ENCODE measurements at places on chromosomes 5 and 9.
A peak's percentile ranks its signal among the peaks of the same experiment; 100 is the strongest.

GRCh38 chr9:130610862-130611707 is 31.7 kb downstream of the FUBP3 start:
- DNase-seq, result no peak

GRCh38 chr5:109880907-109881685 is 191.4 kb downstream of the MAN2A1 start:
- no peak for DNase-seq

DNA sequence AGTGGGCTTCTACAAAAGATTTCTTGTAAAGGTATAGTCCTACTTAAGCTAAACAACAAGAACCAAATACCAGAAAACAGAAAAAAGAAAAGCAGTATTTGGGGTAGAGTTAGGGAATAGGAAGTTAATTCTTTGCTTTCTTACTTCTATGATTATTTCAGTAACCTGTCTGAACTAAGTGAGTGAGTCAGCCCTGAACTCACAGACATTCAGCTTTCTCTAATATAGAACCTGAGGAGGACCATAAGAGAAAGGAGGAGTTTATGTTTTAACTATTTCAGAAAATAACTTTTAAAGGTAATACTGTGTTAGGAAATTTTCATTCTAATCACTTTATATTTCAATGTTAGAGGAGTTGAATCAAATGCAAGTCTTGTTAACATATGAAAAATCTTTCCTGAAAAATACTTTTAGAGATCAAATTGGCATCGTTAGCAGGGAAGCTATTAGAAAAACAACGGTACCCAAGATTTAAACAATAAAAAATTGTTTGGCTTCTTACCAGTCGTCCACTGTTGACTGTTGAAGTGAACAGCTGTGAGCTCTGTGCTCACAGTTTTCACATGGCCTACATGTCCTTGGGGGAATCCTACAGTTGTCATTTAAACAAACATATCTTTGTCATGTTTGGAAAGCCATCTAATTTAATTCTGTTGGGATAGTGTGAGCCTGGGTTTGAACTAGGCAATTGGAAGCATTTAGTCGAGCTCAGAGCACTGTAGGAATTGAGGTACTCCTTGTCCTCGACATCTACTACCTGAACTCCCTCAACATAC is 19.9 kb upstream of the ZFAND5 start:
- DNase-seq, result no peak

DNA sequence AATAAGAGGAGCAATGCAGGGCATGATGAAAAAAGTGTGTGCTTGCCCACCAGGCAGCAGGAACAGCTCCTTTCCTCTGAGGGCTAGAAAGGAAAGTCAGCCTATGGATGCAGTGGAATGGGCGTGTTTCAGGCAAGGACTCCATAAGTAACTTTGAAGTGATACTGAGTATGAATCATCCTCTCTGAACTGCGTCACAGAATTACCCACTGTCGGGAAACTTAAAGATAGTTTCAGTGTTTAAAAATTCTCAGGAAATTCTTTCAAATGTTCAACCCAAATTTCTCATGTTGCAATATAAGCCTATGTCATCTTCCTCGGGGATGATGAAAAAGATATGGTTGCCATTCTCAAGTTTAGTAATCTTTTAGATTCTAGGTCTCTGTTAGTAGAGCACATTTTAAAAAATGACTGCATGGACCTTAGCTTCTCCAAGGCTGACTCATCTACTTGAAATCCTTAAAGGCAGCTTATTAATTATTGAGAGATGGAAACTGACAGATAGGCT is 27.7 kb downstream of the PTCD2 start:
- DNase-seq, result no peak

- no peak for DNase-seq
These were observed 61.0 kb downstream of the RALGPS1 start for GRCh38 chr9:126975327-126976220.

- no peak for DNase-seq
These were observed 12.0 kb upstream of the CTSL start for GRCh38 chr9:87713988-87714330.

DNA sequence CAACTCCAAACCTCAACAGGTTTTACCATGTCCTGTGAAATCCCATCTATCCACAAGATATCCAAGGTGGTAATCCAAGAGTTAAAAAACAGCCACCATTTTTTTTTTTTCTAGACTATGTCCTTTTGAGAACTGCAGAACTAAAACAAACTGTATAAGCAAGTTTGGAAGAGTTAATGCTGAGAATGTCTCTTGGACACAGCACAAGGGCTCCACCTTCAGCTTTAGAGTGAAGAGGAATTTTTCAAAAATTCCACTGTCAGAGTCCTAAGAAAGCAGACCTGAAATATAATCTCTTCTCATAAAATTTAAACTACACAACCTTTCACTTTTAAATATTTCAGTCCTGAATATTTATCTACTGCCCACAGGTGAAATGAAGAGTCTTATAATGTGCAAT is 167.8 kb upstream of the CCNG1 start:
- no peak for DNase-seq

DNA sequence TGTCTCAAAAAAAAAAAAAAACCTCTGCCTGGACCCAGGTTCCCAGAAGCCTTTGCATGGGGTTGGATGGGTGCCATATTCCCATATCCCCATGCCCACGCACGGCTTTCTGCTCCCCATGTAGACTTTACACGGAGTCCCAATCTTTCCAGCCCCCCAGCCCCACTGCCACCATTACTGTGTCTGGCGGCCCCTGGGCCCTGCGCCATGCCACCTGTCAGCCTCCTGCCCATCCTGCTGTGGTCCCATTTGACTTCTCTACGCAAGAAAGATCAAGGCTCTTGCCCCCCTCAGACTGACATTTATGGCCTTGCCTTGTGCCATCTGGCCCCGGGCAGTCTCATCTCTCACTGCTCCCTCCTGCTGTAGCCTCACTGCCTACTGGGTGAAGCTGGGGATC is 6.5 kb upstream of the AK1 start:
- DNase-seq, result no peak

DNA sequence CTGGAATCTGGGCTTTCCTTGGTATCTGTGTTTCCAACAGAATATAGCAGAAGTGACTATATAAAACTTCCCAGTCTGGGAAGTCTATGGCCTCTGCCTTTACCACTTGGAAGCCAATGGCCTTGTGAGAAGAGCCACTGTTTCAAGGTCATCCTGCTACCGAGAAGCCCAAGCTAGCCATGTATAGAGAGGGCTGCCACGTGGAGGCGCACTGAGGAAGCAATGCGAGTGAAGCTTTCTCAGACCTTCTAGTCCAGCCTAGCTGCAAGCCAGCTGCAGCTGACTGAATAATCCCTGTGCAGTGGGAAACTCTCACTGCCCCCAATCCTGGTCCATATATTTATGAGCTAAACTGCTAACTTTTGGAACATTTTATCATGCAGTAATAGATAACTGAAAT is 661.8 kb upstream of the RIOK2 start:
- no peak for DNase-seq

DNA sequence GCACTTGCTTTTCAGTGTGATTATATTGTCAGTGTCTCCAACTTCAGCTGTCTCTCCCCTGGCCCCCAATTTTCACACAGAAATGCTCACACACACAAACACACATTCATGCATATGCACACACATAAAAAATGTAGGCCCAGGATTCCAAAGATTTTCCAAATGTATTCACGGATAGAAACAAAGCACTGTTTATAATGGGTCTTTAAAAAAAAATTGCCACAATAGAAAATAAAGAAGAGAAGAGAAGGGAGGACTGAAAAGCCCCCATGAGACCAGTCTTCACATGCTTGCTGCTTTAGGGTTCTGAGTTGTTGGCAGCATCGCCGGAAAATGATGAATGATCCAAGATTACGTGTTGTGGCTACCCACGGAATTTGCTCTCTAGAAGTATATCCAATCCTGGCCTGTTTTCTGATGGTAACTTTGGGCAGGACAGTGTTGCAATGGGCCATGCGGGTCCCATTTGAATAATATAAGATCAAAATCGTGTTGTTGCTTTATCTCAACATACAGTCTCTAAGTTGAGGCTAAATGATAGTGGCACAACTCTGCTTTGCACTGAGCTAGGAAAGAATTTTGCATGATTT is 36.2 kb upstream of the ACO1 start:
- DNase-seq, result no peak

GRCh38 chr9:16521868-16522411 is 348.5 kb downstream of the BNC2 start:
- no peak for DNase-seq

DNA sequence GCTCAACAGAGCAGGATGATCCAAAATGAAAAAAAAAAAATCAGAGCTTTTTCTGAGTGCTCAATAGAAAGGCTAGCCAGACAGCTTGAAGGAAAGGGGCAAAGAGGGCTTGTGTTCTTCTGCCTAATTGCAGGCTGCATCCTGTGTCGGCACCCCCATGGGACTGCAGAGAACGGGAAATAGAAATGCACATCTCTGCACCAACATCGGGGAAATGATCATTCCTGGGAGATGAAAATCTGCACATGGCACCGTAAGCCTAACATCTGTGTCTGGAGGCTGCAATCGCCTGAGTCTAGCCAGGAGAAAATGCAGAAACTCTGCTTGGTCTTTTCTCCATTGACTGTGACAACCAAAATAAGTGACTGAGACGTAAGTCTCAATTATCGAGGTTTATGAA is 243.9 kb downstream of the ICE1 start:
- DNase-seq, result no peak

DNA sequence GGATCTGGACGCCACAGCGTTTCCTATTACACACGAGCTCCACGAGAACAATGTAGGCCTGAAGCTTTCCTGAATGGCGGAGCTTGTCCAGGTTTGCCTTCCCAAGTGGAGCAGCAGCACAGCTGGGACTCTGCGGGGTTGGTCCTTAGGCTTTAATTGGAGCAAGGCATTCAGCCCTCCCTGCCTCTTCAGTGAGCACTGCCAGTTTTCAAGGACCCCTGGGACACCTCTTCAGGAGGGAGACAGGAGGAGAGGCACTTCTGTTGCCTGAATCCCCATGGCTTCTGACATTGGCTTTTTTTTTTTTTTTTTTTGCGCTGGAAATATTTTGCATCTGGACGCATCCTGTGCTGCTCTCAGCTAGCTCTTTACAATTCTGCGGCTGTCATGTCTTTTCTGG is 179.4 kb downstream of the SEMA6A start:
- no peak for DNase-seq

DNA sequence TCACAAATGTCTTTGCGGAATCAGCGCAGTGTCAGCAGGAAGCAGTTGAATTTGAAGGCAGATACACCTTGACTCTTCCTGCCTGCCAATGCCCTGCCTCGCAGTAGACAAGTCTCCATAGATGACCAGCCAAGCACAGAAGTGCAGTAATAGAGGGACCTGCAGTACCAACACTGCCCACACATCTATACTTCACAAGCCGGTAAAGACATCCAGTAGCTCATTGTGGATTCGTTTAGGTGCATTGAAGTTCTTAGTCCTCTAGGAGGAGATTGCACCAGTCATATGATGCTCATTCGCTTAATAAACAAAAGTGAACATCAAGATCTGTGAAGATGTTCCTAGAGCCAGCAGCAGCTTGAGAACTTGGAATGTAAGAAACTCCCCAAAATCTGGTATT is 7.1 kb upstream of the IFNA2 start:
- peak; percentile 7 for DNase-seq

DNA sequence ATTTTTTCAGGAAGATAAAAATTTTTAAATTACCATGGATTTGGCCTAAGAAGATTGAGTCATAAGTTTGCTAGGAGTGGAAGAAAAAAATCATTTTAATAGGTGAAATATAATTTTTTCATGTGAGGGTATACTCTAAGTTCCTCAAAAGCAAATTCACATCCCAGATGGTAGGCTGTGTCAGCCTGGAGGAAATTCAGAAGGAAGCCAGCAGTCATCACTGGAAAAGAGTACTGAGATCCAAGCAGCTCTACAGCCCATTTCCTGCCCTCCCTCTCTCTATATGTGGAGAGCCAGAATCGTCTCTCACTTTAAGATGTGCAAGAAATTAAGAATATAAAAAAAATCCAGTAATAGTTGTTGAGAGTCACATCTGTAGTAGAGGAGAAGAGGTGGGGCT is 126.5 kb upstream of the CDH18 start:
- no peak for DNase-seq

DNA sequence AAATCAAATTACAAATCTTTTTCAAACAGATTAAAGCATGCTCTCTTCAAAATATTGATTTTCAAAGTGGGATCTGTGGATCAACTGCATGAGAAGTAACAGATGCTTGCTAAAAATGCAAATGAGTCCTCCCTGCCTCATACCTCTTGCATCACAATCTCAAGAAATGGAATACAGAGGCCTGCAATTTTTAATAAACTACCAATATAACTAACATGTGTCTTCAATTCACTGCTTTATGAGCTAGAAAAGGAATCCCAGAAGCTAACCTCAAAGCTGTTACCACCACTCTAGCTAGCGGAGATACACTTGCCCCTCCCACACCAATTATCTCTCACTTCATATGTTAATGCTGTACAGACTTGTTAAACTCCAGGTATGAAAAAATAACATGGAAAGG is 9.6 kb downstream of the OR13C5 start:
- DNase-seq, result no peak

DNA sequence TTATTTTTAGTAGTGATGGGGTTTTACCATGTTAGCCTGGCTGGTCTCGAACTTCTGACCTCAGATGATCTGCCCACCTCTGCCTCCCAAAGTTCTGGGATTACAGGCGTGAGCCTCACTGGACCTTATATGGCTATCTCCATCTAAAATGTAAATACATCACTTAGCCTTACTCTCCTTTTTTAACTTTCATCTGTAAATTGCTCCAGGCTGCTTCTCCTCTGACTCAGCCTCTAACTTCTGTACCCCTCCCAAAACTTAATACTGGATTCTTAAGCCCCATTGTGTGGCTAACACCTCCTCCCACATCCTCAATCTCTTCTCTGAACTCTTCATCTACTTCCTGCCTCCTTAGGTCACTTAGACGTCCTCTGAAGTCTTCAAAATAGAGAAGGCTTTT is 4.0 kb downstream of the SNX30 start:
- no peak for DNase-seq

GRCh38 chr5:90056911-90057705 is 352.4 kb downstream of the CETN3 start:
- DNase-seq, result no peak

DNA sequence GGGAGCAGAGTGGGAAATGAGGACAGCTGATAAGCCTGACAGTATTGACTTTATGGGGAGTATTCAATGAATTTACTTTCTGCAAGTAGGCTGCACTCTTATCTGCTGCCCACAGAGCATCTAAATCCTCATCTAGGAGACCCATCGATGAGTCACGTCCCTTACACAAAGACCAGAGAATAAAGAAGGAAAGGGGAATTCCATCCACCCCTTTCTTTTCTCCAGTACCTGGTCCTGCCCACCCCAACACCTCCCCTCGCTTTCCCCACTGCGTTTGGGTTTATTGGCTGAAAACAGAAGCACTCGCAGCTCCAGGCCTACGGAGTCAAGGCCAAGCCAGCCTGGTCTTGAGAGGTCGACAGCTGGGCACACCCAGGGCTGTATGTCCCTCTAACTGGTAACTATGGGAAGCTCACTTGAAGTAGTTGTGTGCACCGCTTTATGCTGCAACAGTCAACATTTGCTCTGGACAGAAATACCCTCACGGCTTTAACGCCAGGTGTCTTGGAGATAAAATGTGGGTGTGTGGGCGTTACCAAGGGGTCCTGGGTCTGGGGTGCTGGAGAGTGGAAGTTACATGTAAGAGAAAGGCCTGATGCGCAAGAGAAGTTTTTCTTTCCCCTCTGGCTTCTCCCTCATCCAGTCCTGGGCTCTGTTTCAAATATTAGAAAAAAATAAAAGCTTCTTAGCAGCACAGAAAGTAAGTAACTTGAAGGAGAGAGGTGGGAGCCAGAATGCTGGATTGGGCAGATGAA is 14.5 kb upstream of the TAL2 start:
- no peak for DNase-seq

GRCh38 chr9:115211413-115212124 is 93.6 kb upstream of the TNC start:
- DNase-seq, result no peak

GRCh38 chr9:14261616-14262015 is 52.3 kb downstream of the NFIB start:
- DNase-seq, result no peak

Measured in CD4-positive, alpha-beta T cell treated with Interleukin-1 beta for 1 hour (primary cell).